ENCODE measurements at places on chromosomes 1 and 21.

DNA sequence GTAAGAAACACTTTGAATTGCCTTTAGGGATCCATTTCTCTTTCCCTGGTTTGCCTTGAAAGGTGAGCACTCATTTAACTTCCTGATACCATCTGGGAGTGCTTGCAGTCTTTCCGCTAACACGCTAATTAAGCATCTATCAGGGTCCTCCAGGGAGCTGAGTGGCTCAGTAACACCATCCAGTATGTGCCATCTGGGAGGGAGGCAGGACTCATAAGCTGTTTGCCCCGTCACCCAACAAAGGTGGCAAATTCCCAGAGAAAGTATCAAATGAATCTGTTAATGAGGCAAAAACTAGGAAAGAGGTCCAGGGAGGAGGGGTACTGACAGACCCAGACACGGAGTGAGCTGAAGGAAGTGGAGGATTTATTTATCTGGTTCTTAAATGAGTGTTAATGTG lies 430.9 kb downstream of the HLX start:
- no peak for DNase-seq

- DNase-seq: no peak
These were observed 9.6 kb upstream of the RPS6KC1 start for GRCh38 chr1:213041443-213041842.

DNA sequence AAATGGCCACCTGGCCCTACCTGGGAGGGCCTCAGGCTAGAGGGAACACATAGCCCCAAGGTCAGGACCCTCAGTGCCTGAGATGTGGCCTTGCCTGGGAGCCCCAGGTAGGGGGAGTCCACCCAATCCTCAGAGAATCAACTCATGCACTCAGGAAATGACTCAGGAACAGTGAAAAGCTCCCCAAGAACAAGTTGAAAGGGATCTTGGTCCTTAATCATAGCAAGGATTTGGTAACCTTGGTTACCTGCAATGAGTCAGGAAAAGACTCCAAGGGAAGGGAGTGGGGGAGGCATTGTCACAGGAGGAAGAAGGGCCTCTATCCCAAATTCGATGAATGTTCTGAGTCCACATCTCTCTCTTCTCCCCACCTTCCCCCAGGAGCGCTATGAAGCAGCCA lies 17.0 kb downstream of the MAP7D1 start:
- DNase-seq: no peak

GRCh38 chr1:203305809-203306088 lies 430 bp downstream of the BTG2 start:
- DNase-seq: no peak

DNA sequence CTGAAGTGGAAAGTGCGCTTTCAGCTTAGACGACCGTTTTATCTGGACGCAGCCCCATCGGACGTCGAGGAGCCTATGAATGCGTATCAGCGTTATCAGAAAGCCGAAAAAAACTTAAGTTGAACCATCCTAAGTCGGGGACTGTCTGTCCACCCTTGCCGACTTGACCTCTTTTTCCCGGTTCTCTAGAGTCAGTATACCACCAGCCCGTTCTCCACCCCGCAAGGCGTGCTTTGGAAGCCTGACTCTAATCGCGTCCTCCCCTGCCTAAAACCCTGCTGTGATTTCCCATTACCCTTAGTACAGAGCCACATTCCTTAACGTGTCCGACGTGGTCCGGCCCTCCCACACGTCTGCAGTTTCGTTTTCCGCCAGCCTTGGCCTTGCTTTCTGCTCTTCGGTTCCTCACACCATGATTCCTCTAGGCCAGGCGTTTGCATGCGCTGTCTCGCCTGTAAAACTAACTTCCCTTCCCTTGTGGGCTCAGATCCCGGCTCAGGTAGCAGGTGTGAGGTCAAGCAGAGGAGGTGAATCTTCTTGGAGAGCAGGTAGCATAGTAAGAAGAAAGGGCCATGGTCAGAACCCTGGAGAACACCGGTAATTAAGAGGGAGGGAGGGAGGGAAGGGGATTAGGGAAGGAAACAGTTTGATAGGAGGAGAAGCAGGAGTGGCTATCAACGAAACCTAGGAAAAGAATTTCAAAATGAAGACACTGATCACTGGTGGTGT lies 865 bp downstream of the ADPRS start:
- DNase-seq: peak; percentile 59

DNA sequence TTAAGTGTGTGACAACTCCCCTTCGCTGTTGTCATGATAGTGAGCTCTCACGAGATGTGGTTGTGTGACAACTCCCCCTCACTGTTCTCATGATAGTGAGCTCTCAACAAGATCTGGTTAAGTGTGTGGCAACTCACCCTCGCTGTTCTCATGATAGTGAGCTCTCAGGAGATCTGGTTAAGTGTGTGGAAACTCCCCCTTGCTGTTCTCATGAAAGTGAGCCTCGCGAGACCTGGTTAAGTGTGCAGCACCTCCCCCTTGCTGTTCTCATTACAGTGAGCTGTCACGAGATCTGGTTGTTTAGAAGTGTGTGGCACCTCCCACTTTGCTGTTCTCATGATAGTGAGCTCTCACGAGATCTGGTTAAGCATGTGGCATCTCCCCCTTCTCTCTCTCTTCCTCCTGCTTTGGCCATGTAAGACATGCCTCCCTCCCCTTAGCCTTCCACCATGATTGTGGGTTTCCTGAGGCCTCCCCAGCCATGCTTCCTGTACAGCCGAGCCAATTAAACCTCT lies 25.1 kb upstream of the LSS start:
- peak; percentile 22 for DNase-seq

GRCh38 chr1:234704106-234704887 lies 94.3 kb upstream of the IRF2BP2 start:
- no peak for DNase-seq

DNA sequence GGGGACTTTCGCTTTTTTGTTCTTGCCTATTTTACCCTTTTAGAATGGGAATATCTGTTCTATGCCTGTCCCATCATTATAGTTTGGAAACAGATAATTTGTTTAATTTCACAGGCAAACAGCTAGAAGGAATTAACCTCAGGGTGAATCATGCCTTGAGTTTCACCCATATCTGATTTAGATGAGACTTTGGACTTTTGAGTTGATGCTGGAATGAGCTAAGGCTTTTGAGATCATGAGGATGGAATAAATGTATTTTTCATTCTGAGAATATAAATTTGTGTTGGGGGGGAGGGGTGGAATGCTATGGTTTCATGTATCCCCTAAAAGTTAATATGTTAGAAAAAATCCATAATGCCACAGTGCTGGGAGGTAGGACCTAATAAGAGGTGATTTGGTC lies 56.1 kb upstream of the TACSTD2 start:
- peak; percentile 16 for DNase-seq

DNA sequence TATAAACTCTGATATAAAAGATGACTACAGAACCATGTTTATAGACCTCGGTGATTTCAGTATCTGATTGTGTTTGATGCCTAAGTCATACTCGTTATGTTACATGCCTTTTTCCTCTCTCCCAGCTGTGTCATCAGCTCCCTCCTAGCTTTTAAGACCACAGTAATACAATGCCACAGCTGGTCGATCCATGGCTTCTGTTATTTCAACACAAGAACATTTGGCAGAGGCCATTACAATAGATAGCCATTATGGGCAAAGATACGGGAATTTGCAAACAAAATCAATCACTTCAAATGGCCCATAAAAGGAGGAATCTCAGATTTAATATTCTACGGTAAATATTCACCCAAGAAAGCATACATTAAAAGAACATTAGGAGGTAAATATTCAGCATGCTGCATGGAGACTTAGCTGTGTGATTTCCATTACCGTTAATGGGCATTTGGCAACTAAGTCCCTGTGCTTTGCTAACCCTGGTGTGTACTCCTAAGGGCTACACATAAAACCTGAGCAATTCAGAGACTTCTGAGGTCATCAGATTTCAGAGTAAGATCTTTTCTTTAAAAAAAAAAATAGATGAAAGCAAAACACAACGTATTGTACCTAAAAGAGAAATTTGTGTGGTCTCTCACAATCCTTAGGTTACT lies 153.4 kb downstream of the PIGK start:
- DNase-seq: no peak

- no peak for DNase-seq
These were observed 71.2 kb upstream of the HMGB4 start for GRCh38 chr1:33792651-33793050.

- DNase-seq: no peak
These were observed 138.6 kb downstream of the TIAM1 start for GRCh38 chr21:31205412-31205811.

DNA sequence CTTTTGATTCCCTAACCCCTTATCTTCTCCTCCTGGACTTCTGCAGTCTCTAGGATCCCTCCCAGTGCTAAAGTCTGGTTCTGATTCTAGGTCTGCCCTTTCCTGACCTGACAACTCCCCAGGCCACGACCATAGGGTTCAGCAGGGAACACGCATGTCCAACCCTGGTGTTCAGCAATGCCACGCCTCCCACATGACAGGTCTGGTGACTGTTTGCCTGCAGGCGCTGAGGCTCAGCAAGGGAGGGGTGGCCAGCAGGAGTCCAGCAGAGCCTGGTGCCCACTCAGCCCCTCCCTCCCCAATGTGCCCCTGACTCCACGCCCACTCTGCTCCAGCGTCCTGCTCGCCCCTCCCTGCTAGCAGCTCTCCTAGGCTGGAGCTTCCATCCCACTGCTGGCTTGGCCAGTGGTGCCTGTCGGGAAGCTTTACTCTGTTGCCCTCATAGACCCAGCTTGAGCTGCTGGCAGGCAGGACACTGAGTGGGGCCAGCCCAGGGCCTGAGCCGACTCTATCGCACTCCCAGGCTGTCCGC lies 17.3 kb downstream of the SLC9A1 start:
- DNase-seq: peak; percentile 79

Data from hepatocyte (in vitro differentiated cells).